ENCODE measurements at places on chromosomes 6 and 20.
A peak's percentile ranks its signal among the peaks of the same experiment; 100 is the strongest.

GRCh38 chr20:60200305-60200918, 242.2 kb downstream of the CDH26 start:
- DNase-seq, result no peak

- DNase-seq, result no peak
Measured at GRCh38 chr6:154737424-154737823, 4.2 kb downstream of the SCAF8 start.

DNA sequence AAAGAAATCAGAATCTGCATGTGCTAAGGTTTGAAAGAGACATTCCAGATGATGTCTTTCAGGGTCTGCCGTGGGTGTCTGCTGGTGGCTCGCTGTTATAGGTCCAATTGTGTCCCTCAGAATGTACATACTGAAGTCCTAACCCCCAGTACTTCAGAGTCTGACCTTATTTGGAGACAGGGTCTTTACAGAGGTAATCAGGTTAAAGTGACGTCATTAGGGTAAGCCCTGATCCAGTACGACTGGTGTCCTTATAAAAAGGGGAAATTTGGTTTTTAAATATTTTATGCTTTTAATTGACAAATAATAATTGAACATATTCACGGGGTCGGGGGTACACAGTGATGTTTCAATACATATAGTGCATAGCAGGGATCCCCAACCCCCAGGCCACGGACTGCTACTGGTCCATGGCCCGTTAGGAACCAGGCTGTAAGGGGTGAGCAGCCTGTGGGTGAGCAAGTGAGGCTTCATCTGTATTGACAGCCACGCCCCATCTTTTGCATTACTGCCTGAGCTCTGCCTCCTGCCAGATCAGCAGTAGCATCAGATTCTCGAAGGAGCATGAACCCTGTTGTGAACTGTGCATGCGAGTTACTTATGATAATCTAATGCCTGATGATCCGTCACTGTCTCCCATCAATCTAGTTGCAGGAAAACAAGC, 33.2 kb upstream of the SLC22A23 start:
- DNase-seq, result no peak

- no peak for DNase-seq
Measured at GRCh38 chr6:1216488-1216974, 95.4 kb upstream of the FOXQ1 start.

DNA sequence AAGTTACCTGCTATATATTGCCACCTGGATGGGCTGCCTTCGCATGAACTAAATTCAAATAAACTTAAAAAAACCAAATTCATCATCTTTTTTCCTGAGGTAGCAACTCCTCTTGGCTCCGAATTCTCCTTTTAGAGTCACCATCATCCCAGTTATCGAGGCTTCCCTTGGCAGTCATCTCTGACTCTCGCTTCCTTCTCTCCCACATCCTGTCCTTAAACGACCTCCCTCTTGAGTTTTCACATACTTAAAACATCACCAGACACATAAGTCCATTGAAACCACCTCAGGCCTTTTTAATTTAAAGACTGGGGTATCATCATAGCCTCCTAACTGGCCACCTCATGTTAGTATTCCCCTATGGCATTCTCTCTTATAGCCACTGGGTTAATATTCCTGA, 296.1 kb upstream of the FLRT3 start:
- no peak for DNase-seq

DNA sequence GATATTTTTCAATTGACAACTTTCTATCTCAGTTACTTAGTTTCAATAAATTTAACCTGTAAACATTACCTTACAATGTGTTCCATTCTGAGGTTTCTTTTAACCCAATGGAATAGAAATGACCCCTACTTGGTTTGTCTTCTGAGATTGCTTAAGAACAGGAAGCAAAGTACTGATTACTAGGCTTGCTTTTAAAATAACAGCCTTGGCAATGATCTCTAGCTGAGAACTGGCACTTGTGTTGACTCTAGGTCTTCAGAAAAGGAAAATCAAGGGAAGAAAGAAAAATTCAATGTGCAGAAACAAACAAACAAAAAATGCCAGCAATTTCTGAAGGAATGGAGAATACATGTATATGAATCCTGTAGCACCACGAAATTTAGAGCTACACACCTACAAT, 66.1 kb downstream of the SYNE1 start:
- no peak for DNase-seq

- DNase-seq, result no peak
Measured at GRCh38 chr20:36155629-36155971, 1.1 kb downstream of the EPB41L1 start.

- no peak for DNase-seq
Measured at GRCh38 chr6:163338671-163339405, 75.7 kb upstream of the QKI start.

DNA sequence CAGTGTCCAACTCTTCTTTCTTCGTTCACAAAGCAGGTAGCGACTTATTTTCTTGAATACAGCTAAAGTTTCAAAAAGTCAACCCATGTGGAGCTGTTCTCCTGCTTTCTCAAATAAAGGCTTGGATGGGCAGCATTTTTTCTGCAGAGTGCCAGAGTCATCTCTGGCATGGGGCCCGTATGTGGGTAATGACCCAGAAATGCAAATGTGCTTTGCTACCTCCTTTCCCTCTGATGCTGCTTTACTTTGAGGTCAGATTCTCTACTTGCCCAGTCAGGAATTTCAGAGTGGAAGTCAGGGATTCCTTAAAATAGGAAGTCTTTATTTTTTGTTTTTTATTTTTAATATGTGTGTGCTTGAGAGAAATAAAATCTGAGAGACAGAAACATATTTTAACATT, 4.9 kb downstream of the NKAIN2 start:
- no peak for DNase-seq

DNA sequence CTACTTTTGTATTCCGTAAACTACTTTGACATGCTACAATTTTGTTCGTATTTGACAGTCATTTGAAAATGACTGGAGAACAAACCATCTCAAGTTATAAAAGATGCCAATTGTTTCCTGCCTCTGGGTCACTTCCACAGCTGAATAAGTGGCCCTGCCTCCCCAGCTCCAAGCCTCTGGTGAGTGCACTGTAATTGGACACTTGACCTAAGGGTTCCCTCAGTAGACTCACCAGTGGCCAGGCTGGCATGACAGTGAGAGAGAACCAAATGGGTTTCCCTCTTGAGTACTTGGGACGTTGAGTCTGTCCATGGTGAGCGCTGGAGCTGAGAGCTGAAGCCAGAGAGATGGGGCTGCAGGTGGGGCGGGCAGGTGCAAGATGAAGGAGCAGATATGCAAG, 57.1 kb downstream of the SLC35D3 start:
- no peak for DNase-seq

DNA sequence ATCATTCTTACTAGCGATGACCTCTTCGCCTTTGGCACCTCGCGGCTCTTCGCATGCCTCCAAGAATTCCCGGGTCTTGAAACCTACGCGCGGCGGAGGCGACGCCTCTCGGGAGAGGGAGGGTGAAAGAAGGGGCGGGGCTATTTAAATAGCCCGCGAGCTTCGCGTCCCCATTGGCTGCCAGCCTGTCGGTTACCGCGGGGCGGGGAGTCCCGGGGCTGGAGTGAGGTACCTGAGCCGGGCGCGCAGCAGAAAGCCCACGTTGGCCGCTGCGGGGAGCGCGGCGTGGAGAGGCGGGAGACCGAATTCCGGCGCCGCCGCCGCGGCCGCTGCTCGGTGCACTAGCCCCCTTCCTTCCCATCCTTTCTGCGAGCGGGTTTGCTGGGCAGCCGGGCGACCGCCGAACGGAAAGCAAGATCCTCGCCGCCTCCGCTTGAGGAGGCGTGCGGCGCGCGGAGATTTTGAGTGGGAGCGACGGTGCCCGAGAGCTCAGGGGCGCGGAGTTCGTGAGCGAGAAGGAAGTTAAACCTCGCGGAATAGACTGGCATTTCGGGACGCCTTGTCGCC, at the start of gene BMP6:
TSS of gene BMP6 (plus strand) at position 251 of the 567 bp plus-strand sequence. CDS start 857 bp downstream, outside the sequence.
- peak; percentile 91 for DNase-seq

DNA sequence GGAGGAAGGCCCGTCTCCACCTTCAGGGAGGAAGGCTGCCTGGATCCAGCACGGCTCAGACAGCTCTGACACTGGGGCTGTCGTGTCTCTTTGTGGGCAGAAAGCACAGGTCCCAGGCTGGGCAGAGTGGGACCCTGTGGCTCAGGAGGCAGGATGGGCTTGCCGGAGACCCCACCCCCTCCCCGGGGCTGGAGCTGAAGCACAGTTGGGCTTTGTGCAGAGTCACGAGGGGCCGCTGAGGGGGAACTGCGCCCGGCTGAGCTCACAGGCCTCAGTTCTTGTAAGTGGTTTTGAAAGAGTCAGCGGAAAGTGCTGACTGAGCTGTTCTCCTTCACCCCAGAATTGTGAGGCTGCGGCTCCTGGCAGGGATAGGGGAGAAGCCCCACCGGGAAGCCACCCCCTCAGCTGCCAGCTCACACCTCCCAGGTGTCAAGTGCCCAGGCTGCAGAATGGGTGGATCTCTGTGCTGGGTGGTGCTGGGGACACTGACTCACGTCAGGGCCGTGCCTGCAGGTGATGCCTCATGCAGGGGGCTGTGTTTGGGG, 145.5 kb upstream of the RNF24 start:
- DNase-seq, result no peak

- DNase-seq, result no peak
Measured at GRCh38 chr6:347951-348859, 43.3 kb upstream of the IRF4 start.

GRCh38 chr6:12584631-12585405, 131.7 kb upstream of the PHACTR1 start:
- no peak for DNase-seq

DNA sequence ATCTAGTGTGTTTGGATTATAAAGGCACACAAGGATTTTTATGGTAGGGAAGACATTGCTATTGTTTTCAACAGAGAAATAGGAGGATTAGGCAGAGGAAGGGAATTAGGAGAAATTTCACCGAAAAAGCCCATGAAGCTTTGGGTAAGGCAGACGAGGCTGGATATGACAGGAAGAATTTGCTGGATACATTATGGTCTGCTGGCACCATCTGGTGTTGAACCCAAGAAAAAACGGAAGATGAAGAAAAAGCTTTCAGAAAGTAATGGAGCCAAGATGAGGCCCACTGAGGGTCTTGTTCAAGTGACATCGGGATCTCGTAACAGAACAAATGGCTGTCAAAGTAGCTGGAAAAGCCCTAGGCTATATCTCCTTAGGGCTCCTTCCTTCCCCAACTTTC, 56.5 kb downstream of the OR2J2 start:
- no peak for DNase-seq

DNA sequence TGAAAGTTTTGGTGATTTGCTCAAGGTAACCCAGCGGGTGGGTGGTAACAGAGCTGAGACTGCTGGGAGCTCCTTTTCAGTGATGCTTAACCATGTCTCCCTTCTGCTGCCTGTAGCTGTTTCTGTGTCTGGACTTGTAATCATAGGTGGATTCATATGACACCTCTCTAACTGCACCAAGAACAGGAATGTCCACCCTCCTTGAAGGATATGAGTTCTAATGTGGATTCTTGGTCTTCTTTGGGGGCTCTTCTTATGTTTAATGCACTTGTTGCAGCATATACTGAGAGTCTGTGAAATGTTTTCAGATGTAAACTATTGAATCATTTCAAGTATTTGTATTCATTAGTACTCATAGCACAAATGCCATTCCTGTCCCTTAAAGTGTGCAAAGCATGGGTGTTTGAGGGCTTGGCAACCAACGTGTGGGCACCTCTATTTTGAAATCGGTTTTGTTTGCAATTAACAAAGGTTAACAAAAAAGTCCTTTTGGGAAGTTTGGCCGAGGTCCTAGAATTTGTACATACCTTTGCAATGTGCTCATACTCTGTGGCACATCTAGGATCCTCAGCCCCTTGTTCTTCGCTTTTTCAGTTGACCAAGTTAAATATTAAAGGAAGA, 138.0 kb downstream of the SOX4 start:
- DNase-seq, result no peak

- DNase-seq, result no peak
Measured at GRCh38 chr6:12335717-12336116, 45.6 kb downstream of the EDN1 start.

DNA sequence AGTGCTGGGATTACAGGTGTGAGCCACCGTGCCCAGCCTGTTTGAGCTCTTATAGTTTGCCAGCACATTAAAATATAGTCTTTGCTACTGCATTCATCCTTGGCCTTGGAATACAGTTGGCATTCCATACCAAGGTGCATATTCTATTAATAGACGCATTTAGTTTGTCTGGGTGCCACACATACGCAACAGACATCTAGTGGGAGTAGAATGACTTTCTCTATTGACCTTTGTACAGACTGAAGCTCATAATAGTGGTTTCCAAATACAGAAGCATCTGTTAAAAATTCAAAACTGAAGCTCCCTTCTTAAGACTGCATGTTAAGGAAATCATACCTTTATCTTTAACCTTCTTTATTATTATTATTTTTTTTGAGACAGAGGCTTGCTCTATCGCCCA, 46.7 kb upstream of the FNDC1 start:
- DNase-seq, result no peak

- no peak for DNase-seq
Measured at GRCh38 chr20:54559890-54560289, 84.5 kb downstream of the DOK5 start.

- DNase-seq, result no peak
Measured at GRCh38 chr6:71902261-71902660, 15.9 kb downstream of the RIMS1 start.

GRCh38 chr6:5936140-5936539, 70.6 kb downstream of the NRN1 start:
- DNase-seq, result no peak

DNA sequence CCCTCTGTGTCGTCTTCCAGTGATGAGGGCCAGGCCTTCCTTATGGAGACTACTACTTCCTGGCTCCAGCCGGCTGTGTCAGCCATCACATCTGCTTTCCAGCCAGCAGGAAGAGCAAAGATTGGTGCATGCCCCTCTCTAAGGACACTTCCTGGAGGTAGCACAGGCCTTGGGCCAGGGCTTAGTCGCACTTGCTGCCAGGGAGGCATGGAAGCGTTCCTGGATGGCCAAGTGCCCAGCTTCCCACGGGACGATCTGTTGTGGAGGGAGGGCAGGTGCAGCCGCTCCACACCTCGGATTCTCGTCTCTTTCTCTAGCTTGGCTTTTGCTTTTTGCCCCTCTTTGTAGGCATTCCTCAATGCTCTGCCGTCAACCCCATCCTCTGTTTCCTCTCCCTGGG, 11.9 kb downstream of the ERMARD start:
- no peak for DNase-seq

- no peak for DNase-seq
Measured at GRCh38 chr6:155530219-155530834, 74.7 kb upstream of the NOX3 start.

GRCh38 chr6:140101818-140102217, 727.4 kb upstream of the CITED2 start:
- DNase-seq, result no peak

- DNase-seq, result peak; percentile 60
Measured at GRCh38 chr6:53119772-53120409, 28.8 kb downstream of the GCM1 start.

DNA sequence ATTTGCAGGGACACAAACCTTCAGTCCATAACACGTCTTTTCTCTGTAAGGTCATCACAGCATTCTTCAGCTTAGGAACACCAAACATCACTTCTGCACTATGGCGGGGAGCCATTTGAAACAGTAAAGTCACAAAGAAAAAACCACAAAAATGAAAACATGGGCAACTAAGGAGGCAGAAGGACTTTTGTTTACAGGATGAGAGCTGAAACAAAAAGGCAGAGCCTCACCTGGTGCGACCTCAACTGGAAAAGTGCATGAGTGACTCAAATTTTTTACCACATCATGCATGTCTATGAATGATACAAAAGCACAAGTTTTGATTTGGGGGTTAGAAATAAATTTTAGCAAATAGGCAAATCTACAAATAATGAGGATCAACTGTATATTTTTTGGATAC, 68.2 kb upstream of the TNFAIP3 start:
- DNase-seq, result no peak
